ENCODE measurements at places on chromosomes 6 and 20.
A peak's percentile ranks its signal among the peaks of the same experiment; 100 is the strongest.

DNA sequence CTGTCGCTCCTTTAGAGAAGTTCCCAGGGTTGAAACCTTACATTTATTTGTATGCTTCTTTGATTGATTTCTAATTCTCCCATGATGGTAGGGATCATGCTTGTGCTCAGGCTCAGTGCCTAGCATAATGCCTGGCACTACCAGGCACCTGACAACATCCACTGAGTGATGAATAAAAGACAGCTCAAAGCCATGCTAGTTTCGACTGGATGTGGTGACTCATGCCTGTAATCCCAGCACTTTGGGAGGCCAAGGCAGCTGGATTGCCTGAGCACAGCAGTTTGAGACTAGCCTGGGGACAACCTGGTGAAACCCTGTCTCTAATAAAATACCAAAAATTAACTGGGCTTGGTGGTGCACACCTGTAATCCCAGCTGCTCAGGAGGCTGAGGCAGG is 11.6 kb upstream of the CD164 start:
- no peak for DNase-seq

DNA sequence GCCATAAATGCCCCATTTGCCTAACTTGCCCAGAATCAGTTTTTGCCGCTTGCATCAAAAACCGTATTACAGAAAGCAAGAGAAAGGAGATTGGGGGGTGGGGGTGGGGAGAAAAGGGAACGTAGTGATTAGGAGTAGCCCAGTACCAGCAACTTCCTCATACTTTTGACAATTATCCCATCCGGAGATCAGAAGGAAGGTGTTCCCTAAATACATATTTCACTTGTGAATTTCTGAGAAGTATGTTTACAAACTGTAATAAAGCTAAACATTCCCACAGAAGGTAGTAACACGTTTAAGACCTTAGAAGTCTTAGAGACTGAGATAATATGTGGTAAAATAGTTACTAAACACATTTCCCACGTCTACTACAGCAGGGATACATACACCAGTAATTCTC is 14.5 kb downstream of the PREP start:
- DNase-seq, result no peak

DNA sequence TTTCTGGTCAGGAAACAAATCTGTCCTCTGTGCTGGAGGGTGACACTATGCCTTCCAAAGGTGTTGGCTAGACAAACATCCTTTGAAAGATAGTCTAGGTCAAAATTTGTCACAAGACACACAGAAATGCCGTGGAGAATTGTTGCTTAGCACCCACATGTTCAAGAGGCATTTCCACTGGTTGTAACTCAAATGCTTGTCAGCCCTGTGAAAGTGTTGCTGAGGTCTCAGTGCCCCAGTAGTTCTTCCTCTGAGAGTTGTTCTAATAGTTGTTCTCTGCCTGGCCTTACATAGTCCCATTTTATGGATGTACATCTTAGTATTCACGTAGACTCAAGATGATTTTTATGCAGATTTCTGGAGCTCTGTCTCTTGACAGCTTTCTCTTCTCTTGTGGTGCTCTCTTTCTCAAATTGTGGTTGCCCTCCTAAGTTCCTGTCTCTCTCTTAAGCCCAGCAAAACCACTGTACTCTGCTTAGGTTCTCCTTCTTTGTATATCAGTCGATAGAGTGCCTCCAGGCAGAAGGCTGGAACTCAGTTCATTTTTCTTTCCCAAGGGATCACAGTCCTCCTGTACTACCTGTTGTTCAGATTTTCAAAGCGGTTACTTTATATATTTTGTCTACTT is 39.5 kb upstream of the REV3L start:
- peak; percentile 43 for DNase-seq

GRCh38 chr6:139728876-139729427 is 354.5 kb upstream of the CITED2 start:
- no peak for DNase-seq

DNA sequence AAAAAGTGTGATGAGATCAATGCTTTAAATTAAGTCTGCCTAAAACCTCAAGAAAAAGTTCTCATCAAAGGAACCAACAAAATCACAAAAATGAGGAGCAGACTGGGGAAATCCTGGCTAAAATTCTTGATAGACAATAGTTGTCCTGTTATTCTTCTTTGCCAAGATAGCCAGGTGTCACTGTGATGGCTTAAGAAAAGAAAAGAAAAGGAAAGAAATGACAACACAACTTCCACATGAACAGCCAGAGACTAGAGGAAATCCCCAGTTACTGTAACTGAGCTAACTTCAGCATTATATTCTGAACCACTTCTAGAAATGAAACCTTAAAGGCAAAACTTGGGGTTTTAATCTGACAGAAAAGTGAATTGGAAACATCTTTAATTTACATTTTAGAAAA is 129.6 kb downstream of the CD24 start:
- DNase-seq, result no peak

DNA sequence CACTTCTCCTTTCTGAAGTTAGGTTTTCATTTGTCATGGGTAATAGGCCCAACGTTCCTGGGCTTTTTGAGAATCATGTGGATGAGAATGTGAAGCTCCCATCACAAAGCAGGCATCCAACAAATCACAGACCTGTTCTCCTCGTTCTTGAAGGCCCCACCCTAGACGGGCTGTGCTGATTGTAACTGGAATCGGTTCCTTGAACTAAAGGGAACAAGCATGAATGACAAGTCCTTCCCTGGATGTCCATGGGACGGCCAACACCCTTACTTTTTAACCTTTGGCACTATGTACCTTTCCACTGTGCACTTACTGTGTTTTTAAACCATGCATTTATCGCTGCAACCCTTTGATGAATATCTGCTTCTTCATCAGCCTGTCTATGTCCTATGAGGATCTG is 438.2 kb downstream of the CD83 start:
- DNase-seq, result no peak

DNA sequence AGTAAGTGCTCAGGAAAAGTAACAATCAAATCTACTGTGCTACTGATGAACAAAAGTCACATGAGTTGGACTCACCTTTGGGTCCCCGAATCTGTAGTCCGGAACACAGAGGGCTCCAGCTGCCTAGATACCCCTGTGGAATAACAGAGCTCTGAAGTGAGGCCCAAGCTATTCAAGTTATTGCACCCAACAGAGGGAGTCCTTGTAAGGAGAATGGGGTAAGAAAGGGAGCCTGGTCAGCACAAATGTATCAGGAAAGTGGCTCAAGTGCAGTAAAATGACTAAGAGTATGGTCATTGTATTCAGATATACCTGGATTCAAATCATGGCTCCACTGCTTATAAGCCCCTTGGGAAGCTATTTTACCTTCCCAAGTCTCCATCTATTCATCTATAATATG is 20.9 kb downstream of the EDN1 start:
- no peak for DNase-seq

GRCh38 chr6:87590417-87590880 is 514 bp downstream of the ORC3 start:
- DNase-seq, result no peak

- DNase-seq, result no peak
Observed at GRCh38 chr6:124881898-124882578, 80.2 kb upstream of the RNF217 start.

- no peak for DNase-seq
Observed at GRCh38 chr20:51365670-51366069, 176.8 kb downstream of the NFATC2 start.

DNA sequence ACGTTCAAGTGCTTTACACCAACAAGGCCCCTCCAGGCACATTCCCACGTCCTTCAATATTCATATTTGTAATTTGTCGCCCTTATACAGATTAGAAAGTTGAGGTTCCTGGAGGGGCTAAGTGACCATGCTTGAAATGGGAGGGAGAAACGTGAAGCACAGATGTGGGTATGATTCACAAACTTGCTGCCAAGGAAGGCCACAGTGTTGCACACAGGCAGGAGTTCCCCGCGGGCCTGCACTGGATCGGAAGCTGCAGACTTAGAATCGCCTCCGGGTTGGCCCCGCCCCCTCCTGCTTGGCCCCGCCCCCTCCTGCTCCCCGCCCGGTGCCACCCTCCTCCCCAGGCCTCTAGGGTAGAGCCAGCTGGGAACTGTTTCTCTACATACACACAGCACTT is 58.2 kb upstream of the QKI start:
- no peak for DNase-seq

GRCh38 chr6:105675715-105676397 is 273.0 kb upstream of the PREP start:
- no peak for DNase-seq

- no peak for DNase-seq
Observed at GRCh38 chr6:80940976-80941375, 811.5 kb downstream of the TENT5A start.

GRCh38 chr6:15244620-15245360 is 1.1 kb upstream of the JARID2 start:
- DNase-seq, result peak; percentile 69

GRCh38 chr20:53568351-53568750 is 25.3 kb downstream of the ZNF217 start:
- DNase-seq, result no peak

DNA sequence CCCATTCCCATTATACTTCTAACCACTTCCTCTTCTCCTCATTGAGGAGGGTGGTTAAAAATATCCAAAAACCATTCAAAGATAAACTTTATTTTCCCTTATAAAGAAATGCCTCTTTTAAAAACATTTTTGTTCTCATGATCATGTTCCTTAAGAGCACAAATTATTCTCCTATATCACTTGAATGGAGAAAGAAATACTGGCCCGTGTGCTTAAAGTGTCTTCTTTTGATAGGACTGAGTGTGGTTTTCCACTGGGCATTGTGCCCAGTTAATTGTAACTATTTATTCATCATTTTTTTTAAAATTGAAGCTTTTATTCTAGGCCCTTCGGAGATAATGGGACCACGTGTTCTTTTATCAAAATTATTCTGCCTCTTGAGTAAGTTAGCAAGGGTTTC is 871.5 kb downstream of the QKI start:
- no peak for DNase-seq

GRCh38 chr6:42374018-42374669 is 77.6 kb downstream of the TRERF1 start:
- DNase-seq, result no peak

DNA sequence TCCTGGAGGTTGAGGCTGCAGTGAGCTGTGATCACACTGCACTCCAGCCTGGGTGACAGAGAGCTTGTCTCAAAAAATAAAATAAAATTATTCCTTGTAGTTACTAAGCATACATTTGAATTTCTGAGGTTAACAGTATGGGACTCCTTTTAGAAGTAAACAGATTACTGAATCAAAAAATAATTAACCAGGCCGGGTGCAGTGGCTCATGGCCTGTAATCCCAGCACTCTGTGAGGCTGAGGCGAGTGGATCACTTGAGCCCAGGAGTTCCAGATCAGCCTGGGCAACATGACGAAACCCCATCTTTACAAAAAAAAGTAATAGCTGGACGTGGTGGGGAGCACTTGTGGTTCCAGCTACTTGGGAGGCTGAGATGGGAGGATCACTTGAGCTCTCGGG is 22.1 kb upstream of the EEF1A1 start:
- no peak for DNase-seq

GRCh38 chr20:49385465-49385864 is 97.0 kb downstream of the KCNB1 start:
- peak; percentile 23 for DNase-seq

DNA sequence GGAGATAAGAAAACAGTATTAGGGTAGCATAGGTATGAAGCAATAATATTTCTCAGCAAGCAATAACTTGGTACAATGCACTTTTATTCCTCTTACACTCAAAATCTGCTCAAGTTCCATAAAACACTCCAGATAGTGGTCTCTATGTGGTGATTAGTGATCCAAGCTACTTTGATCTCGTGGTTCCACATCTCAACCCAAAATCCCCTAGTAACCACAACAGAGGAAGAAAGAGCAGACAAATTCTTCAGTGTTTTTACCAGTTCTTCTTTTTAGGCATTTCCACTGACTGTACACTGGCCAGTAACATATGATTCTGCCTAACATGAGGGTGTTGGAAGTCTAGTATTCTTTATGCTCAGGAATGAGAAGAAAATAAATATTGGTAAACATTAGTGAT is 309.0 kb upstream of the PTCHD4 start:
- DNase-seq, result no peak

DNA sequence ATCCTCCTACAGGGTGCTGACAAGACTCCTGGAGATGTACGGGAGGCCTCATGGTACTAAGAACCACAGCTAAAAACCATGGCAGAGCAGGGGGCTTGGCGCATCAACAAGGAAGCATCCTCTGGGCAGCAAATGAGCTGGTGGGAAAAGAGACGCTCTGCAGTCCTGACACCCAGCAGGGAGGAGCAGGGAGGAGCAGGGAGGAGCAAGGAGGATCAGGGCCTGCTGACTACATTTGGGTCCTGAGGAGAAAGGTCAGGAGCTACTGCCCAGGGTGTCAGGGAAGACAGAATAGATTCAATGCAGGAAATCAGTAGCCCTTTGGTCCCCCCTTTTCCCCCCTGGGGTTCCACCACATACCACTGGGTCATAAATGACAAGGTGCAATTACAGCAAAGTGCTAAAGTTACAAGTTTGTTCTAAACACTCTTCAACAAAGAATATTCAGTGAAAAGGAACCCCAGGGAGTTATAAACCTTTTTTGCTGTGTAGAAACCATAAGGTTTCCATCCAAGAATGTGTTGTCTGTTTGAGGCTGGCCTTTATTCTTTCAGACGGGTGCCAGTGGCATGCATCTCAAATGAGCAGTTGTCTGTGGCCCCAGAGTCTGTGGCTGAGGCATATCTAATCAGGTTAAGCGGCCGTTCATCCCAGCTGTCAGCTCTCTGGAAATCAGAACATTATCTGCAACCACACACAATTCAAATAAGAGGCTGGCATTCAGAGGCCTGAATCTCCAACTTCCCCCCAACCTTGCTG is 325.0 kb downstream of the CDC5L start:
- no peak for DNase-seq
